Muscle of arm (tissue), 14 donors: ENCODE measurements at places on chromosomes 12 and 14.

DNA sequence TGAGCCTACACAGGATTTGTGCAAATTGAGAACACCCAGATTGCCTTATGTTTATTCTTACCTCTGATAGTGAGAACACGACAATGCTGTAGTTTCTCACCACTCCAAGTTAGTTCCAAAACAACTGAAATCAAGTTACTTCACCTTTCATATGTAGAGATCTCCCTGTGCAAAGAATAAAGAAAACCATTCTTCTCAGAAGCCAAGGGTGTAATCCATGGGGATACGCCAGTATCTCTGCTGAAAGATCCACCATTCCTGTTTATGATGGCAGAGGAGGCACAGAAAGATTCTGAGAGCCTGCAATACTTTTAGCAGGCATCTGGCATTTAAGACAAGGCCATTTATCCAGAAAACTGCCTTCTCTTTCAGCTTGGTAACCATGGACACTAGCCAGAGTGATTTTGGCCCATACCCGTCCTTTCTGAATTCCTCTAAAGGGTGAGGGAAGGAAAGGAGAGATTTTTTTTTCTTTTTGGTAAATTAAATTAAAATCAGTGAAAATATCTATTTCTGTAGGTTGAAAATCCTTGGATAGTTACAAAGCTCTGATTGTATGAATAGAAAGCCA, 355.4 kb upstream of the FAR2 start:
- no peak for DNase-seq

- DNase-seq, result no peak
Observed at GRCh38 chr12:105192624-105193225, 43.2 kb downstream of the APPL2 start.

GRCh38 chr14:22892488-22892887, 9.5 kb downstream of the REM2 start:
- DNase-seq, result no peak

DNA sequence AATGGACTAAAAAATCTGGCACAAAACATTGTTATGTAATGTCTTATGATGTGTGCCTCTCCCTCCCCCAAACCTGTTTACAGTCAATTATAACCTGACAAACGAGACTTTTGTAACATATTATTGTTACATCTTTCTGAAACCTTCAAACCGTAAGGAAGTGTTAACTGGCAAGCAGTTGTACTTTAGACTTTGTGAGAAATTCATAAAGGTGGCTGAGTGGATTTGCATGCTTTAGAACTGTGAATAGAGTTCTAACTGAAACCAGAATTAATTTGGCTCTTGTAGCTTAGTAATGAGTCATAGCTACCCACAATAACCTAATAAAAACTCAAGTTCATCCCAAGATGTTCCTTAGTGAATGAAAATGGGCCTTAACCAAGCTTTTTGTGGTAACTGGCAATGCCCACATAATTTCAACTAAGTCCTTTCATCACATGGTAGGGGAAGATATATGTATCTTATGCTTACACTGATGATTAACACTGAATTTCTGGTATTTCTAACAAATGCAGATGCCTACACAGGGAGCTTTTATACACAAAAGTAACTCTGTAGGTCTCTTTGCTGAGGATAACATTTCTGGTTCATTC, 29.7 kb downstream of the RAD9B start:
- DNase-seq, result no peak

GRCh38 chr14:65772921-65773574, 360.5 kb downstream of the FUT8 start:
- no peak for DNase-seq

GRCh38 chr12:47207340-47207717, 127.6 kb upstream of the AMIGO2 start:
- DNase-seq, result no peak

DNA sequence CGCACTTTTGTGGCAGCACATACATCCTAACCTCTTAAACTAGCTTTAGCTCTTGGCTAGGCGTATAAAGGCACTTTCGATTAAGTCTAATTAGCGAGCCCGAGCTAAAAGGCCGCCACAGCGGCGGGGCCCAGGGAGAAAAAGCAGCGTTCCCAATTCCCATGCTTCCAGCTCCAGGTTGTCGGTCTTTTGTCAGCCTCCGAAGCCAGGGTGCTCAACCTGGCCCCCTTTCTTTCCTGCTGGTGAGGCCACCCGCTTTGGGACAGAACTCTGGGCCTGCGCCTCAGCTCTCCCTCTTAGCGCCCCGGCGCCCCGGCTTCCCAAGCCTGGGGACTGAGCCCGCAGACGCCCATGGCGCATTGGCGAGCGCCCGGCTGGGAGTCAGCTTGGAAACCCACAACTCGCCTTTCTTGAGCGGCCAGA, 33.3 kb upstream of the TBX5 start:
- DNase-seq, result no peak

DNA sequence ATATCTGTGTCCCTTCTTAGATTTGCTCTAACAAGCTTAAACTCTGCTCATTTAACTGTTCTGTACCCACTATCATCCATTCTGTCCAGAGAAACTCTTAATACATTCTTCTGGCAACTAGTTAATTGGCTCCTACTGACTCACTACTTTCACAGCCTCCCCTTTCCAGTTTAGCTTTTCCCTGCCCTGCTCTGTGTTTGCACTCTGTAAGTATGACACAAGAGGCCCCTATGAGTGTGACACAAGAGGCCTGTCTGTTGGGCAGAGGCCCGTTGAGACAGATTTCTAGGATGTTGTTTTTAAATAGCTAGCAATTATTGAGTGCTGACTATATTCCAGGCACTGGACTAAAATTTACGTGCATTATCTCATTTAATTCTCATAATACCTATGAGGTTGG, 246.0 kb upstream of the DAAM1 start:
- DNase-seq, result no peak

DNA sequence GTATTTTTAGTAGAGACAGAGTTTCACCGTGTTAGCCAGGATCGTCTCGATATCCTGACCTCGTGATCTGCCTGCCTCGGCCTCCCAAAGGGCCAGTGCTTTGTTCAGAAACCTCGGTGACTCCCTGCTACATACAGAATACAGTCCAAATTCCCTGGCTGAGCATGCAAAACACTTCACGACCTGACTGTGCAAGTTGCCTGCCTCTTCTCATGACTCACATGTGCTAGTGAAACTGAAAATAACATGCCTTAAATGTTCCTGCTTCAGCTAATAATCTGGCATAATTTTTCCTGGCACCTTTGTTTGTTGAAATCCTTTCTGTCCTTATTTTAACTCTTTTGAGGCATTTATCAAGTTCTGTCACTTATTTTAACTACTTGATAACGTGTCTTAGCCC, 8.2 kb downstream of the DMAC2L start:
- no peak for DNase-seq

DNA sequence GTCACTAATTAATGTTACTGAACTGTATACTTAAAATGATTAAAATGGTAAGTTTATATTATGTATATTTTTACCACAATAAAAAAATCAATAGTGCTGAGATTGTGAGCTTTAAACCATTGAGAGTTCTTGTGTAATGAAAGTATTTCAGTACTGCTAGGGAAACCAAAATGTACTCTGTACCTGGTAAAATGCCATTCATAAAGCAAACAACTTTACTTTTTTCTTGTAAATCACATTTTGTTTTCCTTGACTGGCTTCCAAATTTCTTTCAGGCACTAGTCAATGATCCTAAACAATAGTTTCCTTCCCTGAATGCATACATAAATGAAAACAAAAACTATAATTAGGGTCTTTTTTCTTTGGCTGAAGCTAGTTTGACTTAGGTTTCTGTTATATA, 29.4 kb upstream of the SNRPF start:
- no peak for DNase-seq

DNA sequence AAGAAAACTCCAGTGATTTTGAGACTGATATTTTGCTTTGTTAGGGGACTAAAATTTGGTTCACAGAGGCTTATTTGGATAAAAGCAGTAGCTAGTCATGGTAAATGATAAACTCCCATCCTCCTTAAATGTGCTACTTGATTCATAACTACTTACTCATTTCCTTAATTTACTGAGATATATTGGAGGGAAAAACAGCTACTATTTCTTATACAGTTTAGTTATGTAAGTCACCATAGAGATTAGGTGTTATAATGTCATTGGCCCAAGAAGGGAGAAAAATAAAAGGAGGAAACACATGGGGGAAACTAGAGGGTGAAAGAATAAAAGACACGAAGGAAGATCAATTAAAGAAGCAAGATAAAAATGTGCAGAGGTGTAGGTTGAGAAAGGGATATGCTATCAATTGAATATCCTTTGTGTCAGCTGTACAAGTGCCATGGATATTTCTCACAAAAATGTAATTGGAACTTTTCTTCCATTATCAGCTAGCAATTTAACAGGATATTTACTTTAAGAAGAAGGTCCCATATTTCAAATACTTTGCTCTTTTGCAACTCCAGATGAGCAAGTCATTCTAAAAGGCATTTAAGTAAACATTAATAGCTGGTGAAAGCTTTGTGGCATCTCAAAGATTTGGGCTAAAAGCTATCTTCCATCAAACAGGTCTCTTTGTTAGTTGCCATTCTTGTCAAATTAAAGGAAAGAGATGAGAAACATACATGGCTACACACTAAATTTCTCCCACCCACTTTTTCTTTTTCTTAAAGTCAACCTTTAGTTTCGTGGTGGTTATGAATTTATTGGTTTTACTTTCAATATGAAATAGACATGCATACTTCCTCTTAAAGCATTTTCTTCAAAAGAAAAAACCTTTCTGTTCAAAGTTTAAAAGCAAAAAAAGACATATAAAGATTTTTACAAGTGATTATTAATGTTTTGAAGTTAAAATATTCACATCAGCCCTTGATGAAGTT, 439.5 kb downstream of the CCER1 start:
- no peak for DNase-seq

DNA sequence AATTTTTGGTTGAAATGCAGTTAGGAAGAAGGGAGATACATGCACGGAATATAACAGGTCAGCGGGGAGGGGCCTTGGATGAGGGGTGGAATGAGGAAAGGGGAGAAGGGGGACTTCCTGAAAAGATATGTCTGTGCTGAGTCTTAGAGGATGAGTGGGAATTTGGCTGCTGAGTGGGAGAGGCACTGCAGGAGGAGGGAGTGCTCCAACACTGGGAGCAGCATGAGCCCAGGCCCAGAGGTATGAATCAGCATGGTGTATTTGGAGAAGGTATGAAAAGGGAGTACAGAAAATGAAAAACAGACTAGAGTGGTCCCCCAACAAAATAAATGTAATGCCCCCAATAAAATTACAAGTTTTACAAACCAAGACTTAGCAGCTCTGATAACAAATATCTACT, 394.4 kb downstream of the IPO8 start:
- DNase-seq, result no peak

GRCh38 chr12:43004908-43005307, 415.4 kb upstream of the PRICKLE1 start:
- DNase-seq, result no peak

GRCh38 chr12:117778656-117779055, 190.1 kb downstream of the KSR2 start:
- DNase-seq, result no peak

DNA sequence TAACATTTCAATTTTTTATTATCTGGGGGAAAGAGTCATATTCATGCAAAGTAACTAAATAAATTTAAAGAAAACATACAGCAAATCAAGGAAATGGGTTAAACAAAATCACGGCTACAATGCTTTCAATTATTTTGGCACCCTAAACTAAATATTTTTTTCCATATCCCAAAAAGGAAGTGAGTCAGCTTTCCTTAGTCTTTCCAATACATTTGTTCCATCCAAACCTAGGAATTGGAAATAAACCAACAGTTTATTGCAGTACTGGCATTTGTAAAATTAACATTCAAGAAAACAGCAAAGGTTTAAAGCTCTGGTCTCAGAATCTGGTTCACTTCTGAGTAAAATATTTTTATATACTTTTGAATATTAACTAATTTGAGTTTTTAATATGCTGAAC, 89.2 kb downstream of the BCL2L14 start:
- DNase-seq, result peak; percentile 70

DNA sequence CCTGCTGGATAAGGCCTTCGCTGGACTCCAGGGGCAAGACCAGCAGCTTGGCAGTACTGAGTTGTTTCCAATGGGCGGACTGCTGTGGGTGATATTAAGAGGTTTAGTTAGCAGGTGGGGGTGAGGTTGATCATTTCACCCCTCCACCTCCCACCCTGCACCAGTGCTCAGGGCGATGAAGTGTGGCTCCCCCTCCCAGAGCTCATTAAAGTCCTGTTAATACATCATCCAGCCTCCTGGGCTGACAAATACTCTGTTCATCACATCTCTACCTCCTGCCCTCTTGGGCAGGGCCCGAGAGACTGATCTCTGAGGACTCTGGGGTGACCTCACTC, 2.4 kb upstream of the FIGNL2 start:
- DNase-seq, result no peak

DNA sequence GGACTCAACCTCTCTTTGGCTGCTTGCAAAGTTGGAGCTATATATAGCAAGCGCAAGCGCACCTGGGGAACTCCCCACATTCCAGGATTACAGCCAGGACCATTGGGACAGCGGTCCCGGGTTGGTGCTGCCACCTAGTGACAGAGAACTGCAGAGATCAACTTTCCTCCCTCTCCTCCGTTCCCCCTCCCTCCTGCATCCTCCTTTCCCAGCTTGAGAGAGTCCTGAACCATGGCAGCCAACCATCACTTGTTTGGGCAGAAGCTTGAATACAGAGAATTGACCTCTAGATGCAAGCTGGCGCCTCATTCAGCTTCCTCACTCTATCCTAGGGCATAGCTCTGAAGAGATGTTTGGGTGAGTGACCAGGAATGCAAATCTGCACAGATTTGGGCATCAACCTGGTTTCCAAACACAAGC, 17.4 kb upstream of the FLVCR2 start:
- peak; percentile 46 for DNase-seq

- no peak for DNase-seq
Observed at GRCh38 chr14:96167224-96168148, 37.2 kb upstream of the BDKRB2 start.

GRCh38 chr14:41350476-41350875, 256.2 kb upstream of the LRFN5 start:
- no peak for DNase-seq

DNA sequence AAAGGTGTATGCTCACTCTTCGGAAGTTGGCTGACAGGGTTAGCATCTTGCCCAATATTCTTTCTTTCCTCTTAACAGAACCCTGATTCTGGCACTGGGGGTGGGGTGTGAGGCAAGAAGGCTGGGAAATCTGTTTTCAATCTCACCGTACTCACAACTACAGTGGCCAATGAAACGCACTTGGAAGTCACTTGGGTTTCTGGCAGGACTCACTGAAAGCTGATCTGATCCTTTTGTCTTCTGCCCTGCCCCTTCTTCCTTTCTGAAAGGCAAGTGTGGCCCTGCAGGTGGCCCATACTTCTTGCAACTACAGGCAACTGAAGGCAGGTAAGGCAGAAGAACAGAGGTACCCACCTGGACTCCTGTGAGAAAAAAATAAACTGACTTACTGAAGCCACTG, 106.9 kb downstream of the STXBP6 start:
- no peak for DNase-seq

GRCh38 chr14:52354242-52354641, 40.1 kb downstream of the PTGER2 start:
- DNase-seq, result no peak

DNA sequence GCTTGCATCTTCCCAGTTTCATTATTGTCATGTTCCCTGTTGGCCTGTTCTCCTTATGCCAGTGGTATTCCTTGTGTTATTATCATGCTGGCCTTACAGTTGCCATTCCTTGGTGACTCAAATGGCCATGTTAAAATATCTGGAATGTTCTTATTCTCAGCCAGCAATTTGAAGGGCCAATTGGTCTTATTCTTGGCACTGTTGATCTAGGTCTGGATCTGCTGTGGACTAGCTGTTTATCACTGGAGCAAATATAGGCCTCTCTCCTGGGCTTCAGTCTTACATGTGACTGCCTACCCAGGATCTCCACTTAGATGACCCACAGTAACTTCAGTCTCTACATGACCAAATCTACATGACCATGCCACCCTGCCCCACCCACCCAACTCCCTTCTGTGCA, 5.4 kb downstream of the CIPC start:
- DNase-seq, result no peak

- DNase-seq, result no peak
Observed at GRCh38 chr12:31217356-31218130, 108.4 kb downstream of the SINHCAF start.
